Stimulated activated CD4-positive, alpha-beta T cell treated with anti-CD3 and anti-CD28 coated beads, Interleukin-1b, Interleukin-23, amount 100 ng/mL, for 1 hour (primary cell): ENCODE measurements at places on chromosomes 5 and 9.

DNA sequence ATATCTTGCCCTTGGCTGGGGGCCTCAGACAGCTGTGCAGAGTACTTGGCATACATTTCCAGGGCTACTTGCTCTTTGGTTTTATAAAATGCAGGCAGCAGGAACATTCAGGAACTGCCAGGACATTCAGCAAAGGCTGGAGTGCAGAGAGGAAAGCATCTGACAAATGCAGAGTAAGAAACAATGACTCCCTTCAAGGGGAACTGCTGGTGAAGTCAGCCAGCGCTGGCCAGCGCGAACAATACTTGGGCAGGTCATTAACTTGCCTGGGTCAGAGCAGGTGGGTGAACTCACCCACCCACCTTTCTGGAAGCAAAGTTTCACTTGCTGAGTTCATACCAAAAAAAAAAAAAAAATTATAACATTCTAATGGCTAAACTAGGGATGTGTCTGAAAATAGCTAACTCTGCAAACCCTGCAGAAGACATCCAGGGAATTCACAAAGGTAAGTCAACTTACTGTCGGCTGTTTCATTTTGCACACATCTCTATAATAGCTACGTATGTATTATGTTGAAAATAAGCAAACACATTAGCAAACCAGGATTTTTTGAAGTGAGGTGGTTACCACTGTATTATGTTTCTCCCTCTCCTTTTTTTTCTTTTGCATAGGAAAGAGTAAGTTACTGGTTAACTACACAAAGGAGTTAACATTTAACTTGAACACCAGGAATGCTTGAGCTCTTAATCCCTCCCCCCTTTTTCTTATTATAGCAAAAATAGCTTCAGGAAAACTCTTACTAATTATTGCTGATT is 152.2 kb downstream of the GLIS3 start:
- DNase-seq: no peak

- DNase-seq: no peak
Measured at GRCh38 chr5:19497229-19497815, 490.7 kb downstream of the CDH18 start.

GRCh38 chr5:124132843-124133242 is 613.6 kb downstream of the ZNF608 start:
- no peak for DNase-seq

DNA sequence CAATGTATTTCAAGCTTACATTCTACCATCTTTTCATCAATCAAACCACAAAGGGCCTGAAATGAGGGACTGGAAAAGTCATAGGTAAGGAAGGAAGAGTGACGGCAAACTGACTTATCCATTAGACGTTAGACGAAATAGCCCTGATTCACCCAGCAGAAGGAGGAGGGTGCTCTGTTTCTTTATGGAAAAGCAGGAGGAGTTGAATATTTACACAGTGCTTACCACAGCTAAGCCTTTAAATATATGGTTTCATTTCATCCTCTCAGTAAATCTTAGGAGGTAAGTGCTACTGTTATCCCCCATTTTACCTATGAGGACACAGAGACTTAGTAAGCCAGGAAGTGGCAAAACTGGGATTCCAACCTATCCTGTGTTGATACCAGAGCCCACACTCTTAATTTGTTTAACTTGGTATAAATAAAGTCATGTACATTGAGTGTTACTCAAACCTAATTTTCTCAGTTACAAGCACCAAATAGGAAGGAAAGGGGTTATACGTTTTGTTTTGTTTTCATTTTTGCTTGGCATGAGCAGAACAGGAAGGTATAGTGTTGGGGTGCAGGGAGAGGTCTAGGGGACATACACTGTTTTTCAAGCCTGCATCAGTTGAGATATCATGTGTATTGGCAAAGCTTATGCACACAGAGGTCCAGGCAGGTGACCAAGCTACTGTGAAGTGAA is 98.1 kb upstream of the IFNK start:
- DNase-seq: no peak

DNA sequence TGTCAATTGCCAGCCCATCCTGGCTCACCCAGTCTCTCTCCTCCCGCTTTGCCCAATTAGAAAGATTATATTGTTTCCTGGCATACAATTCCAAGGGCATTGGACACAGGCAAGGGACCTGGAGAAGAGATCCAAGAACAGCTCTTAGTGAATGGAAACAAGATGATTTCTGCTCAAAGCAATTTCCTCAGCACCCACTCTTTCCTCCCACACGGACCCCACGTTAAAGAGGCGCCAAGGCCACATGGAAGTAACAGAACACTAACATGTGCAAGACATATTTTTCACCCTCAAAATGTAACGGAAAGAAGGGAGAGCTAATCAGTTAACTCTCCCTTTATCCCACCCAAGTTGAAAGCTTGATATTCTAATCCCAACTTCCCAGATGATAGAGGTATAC is 111.2 kb downstream of the LHFPL2 start:
- DNase-seq: no peak

GRCh38 chr9:127189628-127190027 is 67.2 kb upstream of the ANGPTL2 start:
- DNase-seq: no peak
